Stimulated activated CD4-positive, alpha-beta T cell treated with anti-CD3 and anti-CD28 coated beads, Interleukin-1b, Interleukin-23, amount 100 ng/mL, for 1 hour (primary cell): ENCODE measurements at places on chromosomes 2 and 18.

GRCh38 chr2:15719566-15720313 is 128.1 kb downstream of the DDX1 start:
- no peak for DNase-seq

DNA sequence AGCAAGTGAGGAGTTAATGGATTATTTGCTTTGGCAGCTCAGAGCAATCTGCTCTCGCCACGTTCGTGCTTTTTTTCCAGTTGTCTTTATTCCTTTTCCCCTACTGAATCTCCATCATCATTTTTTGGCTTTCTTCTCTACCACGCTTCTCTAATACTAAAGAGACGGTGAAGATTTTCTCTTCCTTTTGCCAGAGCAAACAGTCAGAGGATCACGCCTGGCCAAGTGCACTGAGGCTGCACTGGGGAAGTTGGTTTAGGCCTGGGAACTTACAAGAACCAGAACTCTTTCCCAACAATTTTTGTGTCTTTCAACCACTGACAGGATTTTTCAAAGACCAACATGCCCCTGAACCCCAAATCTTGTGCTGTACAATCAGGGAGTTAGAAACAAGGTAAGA is 172.3 kb downstream of the PID1 start:
- no peak for DNase-seq

GRCh38 chr2:43009448-43009847 is 217.0 kb downstream of the ZFP36L2 start:
- DNase-seq = no peak

DNA sequence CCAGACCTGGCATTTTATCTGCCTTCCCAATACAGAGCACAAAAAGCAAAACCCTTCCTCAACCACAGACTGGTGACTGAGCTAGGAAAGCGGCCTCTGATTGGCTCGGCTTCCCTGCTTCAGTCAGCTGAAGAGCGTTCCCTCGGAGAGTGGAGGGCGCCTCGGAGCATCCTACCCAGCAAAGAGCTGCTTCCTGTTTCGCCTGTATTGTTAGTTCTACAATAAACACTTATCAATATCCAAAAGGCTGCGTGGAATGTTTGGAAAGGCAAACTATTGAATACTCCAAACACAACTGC is 125.0 kb downstream of the CACNB4 start:
- no peak for DNase-seq

DNA sequence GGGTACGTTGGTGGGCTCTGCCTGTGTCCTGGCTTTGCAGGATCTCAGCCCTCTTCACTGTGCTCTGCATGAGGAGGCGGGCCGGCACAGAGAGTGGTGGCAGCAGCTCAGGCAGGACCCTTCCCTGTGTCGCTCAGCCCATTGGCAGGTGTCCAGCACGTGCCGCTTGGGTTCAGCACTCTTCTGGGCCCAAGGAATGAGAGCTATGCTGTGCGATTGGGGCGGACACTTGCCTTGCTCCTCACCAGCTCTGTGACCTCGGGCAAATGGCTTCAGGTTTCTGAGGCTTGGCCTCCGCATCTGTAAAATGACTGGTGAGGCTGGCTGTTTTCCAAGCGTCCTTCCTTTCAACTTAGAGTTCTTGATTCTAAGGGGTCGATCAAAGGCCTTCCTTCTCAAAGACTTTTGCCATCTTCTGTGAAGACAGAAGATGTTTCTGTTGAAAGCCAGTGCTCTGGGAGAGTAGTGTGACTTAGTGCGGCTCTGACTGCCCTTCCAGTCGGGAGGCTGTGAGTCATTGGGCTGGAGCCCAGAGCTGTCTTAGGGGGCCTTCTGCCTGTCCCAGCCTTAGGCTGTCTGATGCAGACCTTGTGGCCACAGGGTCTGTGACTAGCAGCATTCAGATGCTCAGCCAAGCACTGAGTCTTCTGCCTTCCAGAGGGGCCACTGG is 35.6 kb downstream of the GLI2 start:
- no peak for DNase-seq

DNA sequence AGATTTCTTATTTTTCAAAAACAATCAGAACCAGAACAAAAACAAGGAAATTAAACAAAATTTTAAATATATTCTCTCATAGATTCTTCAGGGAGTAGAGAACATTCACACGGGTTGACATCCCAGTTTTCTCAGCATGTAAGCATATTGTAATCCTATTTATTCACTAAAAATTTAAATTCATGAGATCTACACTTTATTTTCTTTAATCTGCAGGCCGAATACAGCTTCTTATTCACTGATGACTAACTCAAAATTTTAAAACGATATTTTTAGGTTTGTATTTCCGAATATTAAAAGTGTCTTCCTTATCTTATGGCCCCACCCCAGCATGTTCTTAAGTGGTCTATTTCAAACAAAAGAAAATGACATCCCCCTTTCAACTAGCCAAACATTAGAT is 262.4 kb downstream of the MEIS1 start:
- DNase-seq = no peak

GRCh38 chr2:212364112-212364985 is 174.3 kb downstream of the ERBB4 start:
- no peak for DNase-seq

DNA sequence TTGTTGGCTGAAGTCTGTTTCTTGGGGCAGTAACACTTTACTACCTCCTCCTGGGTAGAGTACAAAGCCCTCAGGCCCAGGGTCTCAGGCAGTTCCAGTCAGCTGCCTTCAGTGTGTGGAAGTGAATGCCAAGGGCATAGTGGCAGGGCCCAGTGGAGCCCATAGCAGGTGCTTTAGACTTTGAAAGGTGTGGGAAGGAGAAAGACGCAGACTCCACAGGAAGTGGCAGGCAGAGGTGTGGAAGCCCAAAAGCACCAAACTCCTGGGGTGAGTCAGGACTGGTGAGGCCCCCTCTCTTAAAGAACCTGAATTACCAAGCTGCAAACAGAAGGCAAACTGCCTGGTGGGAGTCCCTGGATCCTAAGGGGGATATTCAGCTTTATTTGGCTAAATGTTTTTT is 45.3 kb downstream of the ADAM23 start:
- no peak for DNase-seq

GRCh38 chr2:144671695-144672455 is 152.0 kb upstream of the ZEB2 start:
- no peak for DNase-seq

GRCh38 chr18:60188958-60189357 is 183.6 kb downstream of the MC4R start:
- no peak for DNase-seq

- no peak for DNase-seq
Measured at GRCh38 chr18:55073116-55073515, 113.9 kb upstream of the CCDC68 start.
